ENCODE measurements at places on chromosomes 2 and 18. TPM values are rescaled to one million over a fixed set of nuclear protein-coding genes. Genes with fewer than 3 reads are reported as not detected.

GRCh38 chr2:161019311-161019710 is 140.9 kb upstream of the TANK start:
- DNase-seq, result no peak

DNA sequence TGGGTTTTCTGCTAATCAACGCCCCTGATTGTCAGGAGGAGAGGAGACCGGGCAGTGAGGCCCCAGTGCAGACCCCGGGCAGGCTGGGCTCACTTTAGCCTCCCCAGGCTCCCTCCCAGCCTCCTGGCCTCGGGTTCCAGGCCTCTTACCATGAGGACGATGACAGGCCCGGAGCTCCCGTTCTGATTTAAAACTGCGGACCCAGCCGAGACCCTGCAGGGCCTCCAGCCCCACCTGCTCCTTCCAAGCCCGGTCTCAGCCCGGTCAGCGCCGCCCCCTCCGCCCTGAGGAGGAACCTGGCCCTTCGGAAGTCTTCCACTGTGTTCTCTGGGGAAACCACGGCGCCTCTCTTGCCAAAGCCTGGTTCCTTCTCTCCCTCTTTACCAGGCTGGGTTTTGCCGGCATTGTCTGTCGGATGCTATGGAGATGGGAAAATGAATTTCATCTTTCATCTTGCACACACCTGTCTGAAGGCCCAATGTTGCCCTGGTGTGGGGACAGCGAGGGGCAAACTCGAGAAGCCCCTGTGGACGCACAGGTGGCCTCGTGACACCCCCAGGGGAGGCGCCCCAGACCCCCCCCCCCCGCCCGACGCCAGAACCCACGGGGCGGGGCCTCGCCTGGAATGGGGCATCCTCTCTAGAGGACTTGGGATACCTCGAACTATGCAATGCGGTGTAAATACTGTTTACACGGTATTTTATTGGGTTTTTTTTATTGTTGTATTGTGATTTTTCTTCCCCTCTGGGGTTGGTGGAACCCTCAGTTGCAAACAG is 37.7 kb upstream of the CTDP1 start:
- no peak for DNase-seq

- DNase-seq, result no peak
Measured at GRCh38 chr2:25280051-25280687, 61.6 kb downstream of the DNMT3A start.

The LDLRAD4 gene
- total RNA-seq, result 29.3 TPM

DNA sequence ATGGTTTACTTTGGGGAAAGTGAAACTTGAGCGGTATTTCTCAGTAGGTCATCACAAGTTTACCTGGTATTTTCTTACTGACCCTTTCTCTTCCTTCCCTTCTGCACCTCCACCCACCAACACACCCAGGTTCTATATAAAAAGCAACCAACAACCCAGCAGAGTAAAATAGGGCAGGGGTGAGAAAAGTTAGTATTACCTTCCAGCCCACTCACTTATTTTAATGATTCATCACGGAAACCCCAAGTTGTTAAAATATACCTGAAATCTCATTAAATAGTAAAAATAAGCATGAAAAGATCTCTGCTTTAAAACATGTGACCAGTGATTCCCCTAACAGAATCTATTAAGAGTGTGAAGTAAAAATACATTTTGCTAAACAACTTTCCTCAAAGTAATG is 306.1 kb downstream of the ZEB2 start:
- DNase-seq, result no peak

DNA sequence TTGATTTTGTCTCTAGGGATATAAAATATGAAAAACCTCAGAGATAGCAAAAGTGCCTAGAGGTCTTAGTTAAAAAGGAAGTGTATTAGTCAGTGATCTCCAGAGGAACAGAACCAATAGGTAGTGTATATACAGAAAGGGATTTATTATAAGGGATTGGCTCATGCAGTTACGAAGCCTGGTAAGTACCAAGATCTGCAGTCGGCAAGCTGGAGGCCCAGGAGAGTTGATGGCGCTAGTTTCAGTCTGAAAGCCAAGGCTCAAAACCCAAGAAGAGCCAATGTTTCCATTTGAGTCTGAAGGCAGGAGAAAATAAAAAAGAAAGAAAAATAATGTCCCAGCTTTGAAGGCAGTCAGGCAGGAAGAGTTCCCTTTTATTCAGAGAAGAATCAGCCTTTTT is 93.3 kb downstream of the COLEC12 start:
- DNase-seq, result no peak

The FOXI3 gene
- total RNA-seq, result not detected

- no peak for DNase-seq
Measured at GRCh38 chr2:15624903-15625302, 33.2 kb downstream of the DDX1 start.

DNA sequence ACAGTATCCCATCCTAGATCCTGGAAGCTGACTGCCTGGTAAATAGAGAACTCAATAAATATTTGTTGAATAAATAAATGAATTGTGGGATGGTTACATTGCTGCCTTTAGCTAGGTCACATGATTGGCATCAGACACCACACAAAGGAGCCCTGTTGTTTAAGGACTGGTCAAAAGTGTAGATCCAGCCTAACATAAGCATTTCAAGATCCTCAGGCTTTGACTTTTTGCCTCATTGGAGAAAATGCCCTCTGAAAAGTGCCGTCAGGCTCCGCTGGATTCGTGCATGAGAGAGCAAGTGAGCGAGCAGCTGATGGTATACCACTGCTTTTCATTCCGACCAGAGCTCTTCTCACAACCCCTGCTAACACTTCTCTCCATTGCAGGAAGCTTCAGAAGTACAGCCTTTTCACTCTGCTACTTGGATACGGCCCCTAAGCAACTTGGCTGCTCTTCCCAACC is 1.3 kb upstream of the ZNF24 start:
- DNase-seq, result no peak

The EFHD1 gene
- 24.3 TPM for total RNA-seq

The PTPRN gene
- not detected for total RNA-seq

DNA sequence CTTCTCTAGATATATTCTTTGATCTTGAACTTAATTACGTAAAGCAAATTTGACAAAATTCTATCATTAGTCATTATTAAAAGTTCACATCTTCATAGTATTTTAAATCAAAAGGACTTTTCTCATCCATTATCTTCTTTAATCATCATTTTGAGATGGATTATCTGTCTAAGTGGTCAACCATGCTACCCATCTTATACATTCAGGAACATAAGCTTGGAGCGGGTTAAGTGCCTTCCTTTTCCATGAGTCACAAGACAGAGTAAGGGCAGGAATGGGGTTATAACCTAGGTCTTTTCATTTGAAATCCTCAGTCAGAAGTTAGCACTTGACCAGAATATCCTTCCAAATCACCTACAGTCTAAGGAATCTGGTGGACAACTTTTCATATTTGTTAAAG is 297.1 kb downstream of the TCF4 start:
- no peak for DNase-seq

The ERLEC1 gene
- total RNA-seq, result 32.3 TPM

DNA sequence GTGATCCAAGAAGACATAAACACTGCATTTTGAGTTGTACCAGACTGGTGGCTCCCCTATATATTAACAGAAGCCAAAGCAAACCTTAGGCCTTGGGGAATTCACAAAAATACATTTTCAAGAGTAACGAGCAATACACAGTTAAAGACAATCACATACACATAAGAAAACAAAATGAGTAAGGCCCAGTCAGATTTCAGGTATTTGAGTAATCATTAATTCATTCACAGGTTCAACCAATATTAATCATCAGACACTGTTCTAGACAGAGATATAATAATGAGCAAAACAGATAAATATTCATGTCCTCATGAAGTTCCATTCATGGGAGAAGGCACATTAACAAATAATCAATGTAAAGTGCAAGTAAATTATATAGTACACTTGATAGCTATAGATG is 9.6 kb downstream of the STPG4 start:
- DNase-seq, result no peak

GRCh38 chr2:232417489-232417888 is 10.8 kb downstream of the ALPG start:
- no peak for DNase-seq

- no peak for DNase-seq
Measured at GRCh38 chr2:169732075-169732474, 1.6 kb upstream of the KLHL23 start.

Measured in Right ventricle myocardium superior (tissue), 1 donor.